Endothelial cell (in vitro differentiated cells): ENCODE measurements at places on chromosomes 3 and 15. TPM values are rescaled to one million over a fixed set of nuclear protein-coding genes. Genes with fewer than 3 reads are reported as not detected.

ACTRT3 gene
- total RNA-seq, result 2.6 TPM

SACM1L gene
- 46.8 TPM for total RNA-seq

GOLGA8Q gene
- not detected for total RNA-seq

CD96 gene
- not detected for total RNA-seq

LMAN1L gene
- total RNA-seq, result not detected

AHSG gene
- not detected for total RNA-seq

TNFAIP8L3 gene
- 0.77 TPM for total RNA-seq
